ENCODE measurements at places on chromosomes 11 and 22.

- DNase-seq, result no peak
Measured at GRCh38 chr22:43988116-43988820, 33.0 kb downstream of the SAMM50 start.

- no peak for DNase-seq
Measured at GRCh38 chr11:285021-285893, 3.7 kb upstream of the PGGHG start.

- peak; percentile 36 for DNase-seq
Measured at GRCh38 chr11:112524798-112525197, 264.1 kb upstream of the PLET1 start.

- DNase-seq, result no peak
Measured at GRCh38 chr11:2293984-2294925, 7.5 kb downstream of the C11orf21 start.

GRCh38 chr11:22859756-22860155 is 518 bp downstream of the CCDC179 start:
- no peak for DNase-seq

DNA sequence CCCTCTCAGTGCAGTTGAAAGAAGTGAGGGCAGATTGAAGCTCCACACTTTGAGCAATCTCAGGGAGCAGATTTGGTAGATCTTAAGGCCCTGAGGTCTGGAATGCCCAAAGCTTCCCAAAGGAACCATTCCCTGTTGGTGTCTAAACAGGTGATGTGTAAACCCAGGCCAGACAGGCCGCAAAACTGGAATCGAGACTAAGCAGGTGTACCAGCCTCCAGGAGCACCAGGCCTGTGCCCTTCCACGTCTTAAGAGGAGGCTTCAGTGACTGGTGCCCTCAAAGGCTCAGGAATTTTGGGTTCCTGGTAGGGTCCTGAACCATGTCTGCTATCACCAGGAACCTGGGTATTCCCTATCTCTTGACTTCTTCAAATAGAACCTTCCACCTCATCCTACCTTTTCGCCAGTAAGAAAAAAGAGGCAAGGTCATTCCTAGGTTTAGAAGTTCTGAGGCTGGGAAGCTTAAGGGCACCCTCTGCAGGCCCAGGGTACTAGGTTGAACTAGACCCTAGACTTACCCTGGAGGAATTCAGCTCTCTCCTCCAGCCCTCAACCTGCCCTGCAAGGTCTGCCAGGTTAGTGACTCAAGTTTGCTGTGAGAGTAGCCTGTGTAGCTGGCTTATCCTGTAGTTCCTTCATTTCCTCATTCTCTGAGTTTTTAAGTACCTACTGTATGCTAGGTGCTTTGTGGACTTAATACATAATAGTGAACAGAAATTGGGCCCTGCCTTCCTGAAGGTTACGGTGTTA is 100.0 kb upstream of the NNMT start:
- no peak for DNase-seq

DNA sequence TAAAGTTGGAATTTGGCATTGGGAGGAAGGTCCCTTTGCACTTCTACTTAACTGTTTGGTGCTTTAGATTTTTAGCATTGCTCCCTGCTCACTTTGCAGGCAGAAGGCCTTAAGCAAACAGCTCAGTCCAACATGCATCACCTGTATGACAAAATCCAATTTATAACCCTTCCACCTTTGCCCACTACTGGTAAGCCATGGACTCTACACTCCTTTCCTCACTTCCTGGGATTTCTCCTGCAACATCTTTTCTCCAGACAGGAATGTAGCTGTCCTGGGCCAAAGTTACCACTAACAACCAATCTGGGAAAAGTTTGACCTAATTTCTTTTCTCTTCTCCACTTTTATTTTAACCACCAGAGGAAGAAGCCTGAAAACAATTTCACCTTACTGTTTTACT is 1.8 kb upstream of the OR2D2 start:
- DNase-seq, result no peak

- DNase-seq, result peak; percentile 60
Measured at GRCh38 chr22:46072110-46072881, 78.0 kb upstream of the PPARA start.

GRCh38 chr11:85766721-85767161 is 44.2 kb downstream of the SYTL2 start:
- DNase-seq, result peak; percentile 87

Data from EH (cell line).